Left ventricle myocardium inferior (tissue), 1 donor: ENCODE measurements at places on chromosomes 16 and 17.
A peak's percentile ranks its signal among the peaks of the same experiment; 100 is the strongest.

GRCh38 chr17:82355770-82356427, 3.1 kb upstream of the TEX19 start:
- no peak for DNase-seq

GRCh38 chr17:34361478-34362061, 1.5 kb downstream of the CCL1 start:
- peak; percentile 89 for DNase-seq

GRCh38 chr17:29018788-29019474, 13.1 kb upstream of the SEZ6 start:
- DNase-seq: no peak

DNA sequence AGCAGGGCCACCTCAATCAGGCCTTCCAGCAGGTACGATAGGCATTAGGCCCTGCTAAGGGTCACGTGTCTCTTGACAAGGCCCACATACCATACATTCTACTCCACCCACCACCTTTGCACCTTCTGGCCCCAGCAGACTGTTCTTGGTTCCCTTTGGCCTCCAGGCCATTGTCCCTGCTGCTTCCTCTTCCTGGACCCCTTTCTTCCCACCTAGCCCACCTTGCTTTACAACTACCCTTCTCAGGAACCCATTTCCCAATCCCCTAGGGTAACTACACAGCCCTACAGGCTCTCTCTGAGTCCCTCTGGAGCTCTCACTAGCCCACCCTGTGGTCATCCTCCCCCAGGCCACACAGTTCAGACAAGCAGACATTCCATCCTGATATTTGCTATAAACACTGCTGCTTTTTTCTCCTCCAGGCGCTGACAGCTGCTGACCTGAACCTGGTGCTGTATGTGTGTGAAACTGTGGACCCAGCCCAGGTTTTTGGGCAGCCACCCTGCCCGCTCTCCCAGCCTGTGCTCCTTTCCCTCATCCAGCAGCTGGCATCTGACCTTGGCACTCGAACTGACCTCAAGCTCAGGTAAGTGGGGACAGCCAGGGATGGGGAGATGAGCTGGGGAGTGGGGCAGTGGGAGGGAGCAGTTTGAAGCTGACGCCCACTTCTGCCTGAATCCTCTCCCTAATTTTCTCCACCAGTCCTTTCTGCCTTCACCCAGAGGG, 1.4 kb upstream of the NRN1L start:
- no peak for DNase-seq

DNA sequence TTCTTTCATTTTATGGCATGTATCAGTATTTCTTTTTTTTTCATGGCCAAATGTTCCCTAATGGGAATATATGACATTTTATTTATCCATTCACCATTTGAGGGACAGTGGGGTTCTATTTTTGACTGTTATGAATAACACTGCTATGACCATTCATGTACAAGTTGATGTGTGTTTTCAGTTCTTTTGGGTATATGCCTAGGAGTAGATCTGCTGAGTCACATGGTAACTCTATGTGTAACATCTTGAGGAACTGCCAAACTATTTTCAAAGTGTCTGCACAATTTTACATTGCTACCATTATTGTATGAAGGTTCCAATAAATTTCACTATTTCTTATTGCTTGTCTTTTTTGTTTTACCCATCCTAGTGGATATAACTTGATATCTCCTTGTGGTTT, 223.0 kb downstream of the TANC2 start:
- DNase-seq: no peak

GRCh38 chr17:33266116-33266515, 27.0 kb downstream of the ASIC2 start:
- DNase-seq: no peak

DNA sequence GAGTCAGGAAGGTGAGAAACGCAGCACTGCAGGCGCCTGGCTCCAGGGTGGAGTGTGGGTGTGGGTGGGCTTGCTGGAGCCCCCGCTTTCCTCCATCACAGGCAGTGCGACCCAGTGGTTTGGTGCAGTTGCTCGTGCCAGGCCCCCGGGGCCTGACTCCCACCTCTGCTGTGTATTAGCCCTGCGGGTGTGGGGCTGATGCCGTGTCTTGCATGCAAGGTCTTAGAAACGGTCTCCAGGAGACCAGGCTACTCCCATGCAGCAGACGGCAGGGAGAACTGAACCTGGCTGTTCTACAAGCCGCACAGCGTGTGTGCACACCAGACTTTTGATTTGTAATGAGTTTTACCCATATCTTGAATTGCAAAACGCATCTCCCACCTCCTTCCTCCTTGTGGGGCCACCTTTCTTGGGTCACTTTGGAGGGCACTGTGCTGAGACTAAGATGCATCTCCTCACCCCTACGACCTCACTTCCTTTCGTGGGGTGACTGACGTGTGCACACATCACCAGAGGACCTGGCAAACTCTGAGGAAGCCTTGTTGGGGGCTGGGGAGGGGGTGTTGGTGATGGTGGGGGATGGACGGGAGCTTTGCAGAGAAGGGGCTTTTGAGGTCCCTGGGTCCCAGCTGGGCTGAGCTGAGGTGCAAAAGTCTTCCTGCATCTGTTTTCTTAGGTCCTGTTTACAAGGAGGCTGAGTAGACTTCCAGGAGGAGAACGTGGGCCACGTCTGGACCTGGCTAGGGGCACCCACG, 101.8 kb upstream of the TNRC6C start:
- peak; percentile 14 for DNase-seq

DNA sequence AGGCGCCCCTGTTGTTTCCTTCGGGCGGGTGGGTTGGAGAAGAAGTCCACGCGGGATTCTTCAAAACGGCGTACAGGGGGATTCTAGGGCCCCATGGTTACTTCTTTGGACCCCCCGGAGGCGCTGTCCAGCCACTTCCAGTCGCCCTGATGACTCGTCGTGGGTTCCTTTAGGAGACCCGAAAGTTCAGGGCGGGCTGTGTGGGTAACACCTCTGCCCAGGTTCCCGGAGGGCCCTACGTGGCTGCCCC, 716 bp upstream of the HIC1 start:
- no peak for DNase-seq

GRCh38 chr16:49052846-49053245, 228.8 kb downstream of the CBLN1 start:
- DNase-seq: no peak
